Fibroblast of the conjunctiva (primary cell): ENCODE measurements at places on chromosomes 12 and 14.

GRCh38 chr14:94173471-94173884, 644 bp upstream of the PPP4R4 start:
- no peak for DNase-seq

- DNase-seq, result no peak
Observed at GRCh38 chr14:58899317-58899713, 261.6 kb downstream of the DACT1 start.

- no peak for DNase-seq
Observed at GRCh38 chr14:92702441-92702918, 45.9 kb downstream of the LGMN start.

DNA sequence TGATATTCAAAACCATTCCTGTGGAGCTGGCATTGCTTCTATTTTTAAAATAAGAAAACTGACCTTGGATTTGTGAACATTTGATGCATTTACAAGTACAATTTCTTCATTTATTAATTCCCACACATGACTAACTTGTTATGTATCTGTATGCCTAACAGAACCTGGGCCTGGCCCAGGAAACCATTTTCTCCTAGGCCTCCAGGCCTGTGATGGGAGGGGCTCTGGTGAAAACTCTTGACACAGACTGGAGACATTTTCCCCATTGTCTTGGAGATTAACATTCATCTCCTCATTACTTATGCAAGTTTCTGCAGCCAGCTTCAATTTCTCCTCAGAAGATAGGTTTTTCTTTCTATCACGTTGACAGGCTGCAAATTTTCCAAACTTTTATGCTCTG, 42.0 kb downstream of the GLIPR1L2 start:
- DNase-seq, result no peak

GRCh38 chr14:51880835-51881580, 20.6 kb downstream of the GNG2 start:
- DNase-seq, result no peak

GRCh38 chr12:30599608-30600007, 96.1 kb downstream of the IPO8 start:
- DNase-seq, result no peak

DNA sequence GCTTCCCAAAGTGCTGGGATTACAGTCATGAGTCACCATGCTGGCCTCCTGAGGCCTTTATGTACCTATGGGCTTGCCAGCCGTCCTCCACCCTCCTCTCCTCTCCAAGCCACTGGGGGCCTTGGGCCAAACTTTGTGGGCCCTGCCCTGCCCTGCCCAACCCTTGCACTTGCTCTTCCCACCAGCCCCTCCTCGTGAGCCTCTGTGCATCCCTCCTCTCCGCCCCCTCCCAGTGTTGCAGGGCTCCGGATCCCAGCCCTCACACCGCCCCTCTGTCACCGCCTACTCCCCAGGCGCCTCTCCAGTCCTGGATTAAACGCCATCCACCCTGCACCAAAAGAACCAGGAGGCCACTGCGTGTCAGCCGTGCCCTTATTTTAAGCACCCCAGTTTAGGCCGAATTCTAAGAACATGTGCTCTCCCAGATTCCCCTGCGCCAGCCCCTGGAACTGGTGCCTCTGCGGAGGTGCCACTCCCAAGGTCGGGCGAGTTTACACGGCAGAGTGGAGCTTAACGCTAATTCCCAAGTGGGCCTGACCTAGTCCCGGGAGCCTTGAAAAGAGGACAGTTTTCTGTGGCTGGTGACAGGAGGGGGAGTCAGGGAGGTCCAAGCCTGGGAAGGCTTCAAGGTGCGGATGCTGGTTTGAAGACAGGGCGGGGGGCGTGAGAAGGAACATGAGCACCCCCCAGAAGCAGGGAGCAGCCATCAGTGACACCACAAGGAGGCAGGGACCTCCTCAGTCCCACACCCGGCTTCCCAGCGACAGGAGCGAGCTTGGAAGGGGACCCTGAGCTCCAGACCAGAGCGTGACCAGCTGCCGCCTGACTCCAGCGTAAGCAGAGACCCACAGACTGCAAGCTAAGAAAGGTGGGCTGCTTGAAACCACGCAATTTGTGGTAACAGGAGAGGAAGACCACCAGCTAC, 21.2 kb upstream of the CDCA4 start:
- DNase-seq, result peak; percentile 23

DNA sequence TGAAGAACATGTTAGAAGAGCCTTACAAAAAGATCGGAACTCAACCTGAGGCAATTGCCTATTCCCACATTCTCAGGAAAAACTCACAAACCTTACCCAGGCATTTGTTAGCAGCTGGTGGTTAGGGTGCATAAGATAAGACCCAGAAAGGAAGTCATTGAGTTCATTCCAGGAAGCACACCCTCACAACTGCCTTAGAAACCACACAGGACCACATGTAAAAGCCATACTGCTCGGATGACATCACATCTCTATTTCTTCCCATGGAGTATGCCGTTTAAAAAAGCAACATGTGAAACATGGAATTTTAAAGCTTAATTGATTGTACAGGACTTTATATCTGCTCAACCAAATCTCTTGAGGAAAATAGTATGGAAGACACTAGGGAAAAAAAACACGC, 411.2 kb downstream of the DAD1 start:
- no peak for DNase-seq

DNA sequence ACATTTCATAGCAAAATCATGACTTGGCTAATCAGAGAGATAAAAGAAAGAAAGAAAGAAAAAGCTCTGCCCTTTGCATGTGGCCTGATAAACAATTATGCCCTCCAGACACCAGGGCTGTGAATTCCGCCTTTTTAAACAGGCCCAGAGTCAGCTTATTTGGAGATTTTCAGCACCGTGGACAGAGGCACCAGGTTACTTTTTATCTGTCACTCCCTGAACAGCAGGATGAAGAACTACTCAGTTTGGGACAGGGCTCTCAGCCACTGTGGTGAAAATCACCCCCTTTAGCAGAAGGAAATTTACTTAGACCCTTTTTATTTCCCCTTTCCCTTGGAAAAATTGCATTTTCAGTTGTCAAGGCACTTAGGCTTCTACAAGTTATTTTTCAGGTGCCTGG, 359.9 kb downstream of the NRXN3 start:
- DNase-seq, result no peak

DNA sequence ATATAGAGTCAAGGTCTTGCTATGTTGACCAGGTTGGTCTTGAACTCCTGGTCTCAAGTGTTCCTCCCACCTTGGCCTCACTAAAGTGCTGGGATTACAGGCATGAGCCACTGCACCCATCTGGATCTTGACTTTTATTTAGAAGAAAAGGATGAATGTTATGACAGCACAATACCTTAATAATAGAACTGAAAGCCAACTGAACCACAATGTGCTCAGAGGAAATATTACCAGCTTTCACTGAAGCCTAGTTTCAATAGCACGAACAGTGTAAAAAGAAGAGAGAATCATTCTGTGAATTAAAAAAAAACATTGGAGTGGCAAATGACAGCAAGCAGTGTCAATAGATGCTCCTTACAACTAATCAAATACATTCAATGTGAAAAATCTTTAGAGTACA, 239.2 kb upstream of the RMST start:
- no peak for DNase-seq

DNA sequence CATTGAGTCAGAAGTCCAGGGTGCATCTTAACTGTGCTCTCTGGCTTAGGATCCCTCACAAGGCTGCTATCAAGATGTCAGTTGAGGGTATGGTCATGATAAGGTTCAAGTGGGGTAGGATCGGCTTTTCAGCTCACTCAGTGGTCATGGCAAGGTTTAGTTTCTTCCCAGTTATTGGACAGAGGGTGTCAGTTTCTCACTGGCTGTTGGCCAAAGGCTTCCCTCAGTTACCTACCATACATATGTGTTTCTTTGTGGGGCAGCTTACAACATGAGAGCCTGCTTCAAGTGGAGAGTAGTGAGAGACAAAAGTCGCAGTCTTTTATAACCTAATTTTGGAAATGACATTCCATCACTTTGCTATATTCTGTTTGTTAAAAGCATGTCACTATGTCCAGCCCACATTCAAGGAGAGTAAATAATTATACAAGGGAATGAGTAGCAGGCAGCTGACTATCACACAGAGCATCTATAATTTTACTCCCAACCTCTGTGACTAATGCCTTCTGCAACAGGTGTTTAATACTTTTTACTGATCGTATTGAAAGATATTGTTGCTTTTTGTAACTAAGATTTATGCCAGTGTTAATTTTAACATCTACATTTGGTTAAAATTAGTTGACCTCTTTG, 572.8 kb upstream of the FBXO33 start:
- no peak for DNase-seq

GRCh38 chr12:53952871-53953734, 1.6 kb upstream of the HOXC12 start:
- no peak for DNase-seq

DNA sequence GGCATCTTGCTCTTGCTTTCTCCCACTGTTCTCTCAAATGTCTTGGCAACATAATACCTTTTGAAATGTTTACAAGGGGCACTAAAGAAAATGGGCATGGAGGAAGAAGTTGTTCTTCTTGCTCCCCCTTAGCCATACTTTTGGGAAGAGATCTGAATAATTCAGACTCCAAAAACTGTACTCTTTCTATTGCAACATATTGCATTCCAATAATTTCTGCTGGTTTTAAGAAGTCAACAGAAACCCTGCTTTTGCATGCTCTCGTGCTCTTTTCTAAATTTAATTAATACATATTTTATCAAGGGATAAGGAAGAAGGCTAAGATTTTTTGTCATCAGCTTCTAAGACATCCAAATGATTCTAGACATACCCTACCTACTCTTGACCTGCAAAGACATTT, 409.9 kb upstream of the SOX5 start:
- no peak for DNase-seq

- no peak for DNase-seq
Observed at GRCh38 chr12:127145241-127145928, 1121.6 kb upstream of the TMEM132C start.

DNA sequence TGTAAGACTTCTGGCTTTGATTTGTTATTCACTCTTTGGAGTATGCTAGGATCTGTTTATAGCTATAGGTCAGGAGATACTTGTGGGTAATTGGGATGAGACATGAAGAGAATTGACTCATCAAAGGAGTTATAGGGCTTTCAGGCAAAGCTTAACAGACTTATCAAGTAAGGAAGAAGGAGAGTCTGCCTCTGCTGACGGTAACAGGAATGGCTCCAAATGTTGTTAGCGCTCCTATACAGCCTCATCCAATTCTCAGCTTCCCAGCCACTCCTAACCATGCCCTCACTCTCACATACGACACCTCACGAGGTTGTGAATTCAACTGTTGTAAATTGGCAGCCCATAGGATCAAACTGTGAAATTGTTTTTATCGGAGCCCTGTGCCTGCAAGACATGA, 140.5 kb downstream of the KCNA5 start:
- no peak for DNase-seq

- DNase-seq, result no peak
Observed at GRCh38 chr14:36665887-36666415, 4.3 kb downstream of the PAX9 start.

DNA sequence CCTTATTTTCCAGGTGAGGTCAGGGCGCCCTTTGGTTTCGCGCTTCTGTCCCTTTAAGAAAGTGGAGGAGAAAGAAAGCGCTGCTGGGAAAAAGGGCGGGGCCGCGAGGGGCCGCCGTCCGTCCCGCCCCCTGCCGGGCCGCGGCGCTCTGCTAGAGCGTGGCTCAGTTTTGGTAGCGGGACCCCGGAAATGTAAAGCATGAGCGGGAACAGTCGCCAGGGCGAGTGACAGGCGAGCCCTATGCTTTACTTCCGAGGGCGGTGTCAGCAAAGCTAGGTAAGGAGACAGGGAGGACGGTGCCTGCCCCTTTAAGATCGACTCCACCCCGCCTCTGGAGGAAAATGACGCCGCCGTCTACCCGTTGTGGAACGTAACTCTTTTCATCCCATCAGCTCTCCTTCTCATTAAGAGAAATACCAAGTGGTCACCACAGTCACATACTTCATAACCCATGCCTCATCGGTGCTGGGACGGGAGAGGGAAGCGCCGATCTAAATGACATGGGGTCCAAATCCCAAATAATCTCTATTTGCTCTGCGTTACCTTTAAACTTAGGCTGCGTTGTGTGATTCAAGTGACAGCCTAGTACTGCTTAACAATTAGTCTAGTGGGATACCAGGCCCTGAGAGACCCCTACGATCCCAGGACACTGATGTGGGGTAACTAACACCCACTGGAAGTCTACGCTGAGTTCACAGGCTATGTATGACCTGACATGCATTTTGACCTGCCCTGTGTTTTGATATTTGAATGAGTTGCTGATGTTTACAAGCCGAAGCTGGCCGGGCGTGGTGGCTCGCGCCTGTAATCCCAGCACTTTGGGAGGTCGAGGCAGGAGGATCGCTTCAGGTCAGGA, at the start of gene ETFBKMT:
ETFBKMT (plus strand) TSS at position 602 of the 856 bp plus-strand sequence. CDS start 2,266 bp downstream, outside the sequence.
- peak; percentile 62 for DNase-seq

- no peak for DNase-seq
Observed at GRCh38 chr12:77992760-77993159, 162.1 kb downstream of the NAV3 start.

GRCh38 chr12:53213348-53213747, 6.3 kb upstream of the ITGB7 start:
- no peak for DNase-seq

- DNase-seq, result no peak
Observed at GRCh38 chr14:89607453-89607852, 190.4 kb upstream of the FOXN3 start.

DNA sequence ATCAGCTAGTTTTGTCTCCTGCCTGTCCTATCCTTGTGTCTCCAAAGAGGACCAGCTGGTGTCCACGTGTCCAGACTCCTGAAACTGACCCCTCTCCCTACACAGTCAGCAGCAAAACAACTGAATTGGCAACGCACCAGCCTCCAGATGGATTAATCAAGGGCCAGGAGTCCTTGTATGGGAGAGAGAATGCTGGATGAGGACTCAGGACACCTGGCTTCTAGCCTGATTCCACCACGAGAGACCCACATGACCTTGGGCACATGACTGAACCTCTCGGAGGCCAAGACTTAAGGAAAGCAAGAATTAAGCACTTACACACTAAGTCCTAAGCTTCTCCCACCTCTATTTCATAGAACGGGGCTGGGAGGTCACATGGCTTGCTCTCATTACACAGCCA, 60.4 kb upstream of the CMKLR1 start:
- DNase-seq, result no peak

DNA sequence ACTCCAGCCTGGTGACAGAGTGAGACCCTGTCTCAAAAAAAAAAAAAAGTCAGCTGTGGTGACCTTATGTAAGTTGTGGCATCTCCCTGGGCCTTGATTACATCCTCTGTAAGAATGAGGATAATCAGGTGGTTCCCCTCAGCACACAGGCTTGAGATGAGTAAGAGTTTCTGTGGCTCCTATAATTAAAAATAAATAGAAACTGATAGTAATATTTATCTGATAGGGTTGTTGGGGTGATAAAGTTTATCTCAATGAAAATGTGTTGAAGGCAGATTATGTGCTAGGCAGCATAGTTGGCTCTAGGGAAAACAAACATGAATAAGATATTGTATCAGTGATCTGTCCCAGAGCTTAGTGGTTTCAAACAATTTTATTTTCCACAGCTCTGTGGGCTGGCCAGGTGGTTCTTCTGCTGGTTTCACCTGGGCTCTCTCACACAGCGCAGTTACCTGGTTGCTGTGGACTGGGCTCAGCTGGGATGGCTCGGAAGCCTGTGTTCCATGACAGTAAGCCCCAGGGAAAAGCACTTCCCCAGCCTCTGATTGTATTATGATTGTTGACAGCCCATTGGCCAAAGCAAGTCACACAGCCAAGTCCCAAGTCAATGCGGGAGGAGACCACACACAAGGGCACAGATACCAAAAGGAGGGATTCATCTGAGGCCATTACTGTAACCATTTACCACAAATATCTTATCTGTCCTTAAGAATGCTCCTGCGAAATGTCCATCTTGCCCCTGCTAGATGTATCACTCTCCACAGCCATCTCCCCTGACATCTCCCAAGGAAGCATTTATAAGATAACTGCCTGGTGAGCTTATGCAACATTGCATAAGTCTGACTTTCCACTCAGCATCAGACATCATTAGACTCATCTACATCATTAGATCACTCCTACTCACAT, 151.7 kb downstream of the NUAK1 start:
- no peak for DNase-seq
